ENCODE measurements at places on chromosomes 4 and X.

GRCh38 chr4:80931631-80932081 is 98.9 kb upstream of the BMP3 start:
- DNase-seq = no peak

GRCh38 chr4:140046543-140046942 is 107.4 kb downstream of the MAML3 start:
- DNase-seq = no peak

DNA sequence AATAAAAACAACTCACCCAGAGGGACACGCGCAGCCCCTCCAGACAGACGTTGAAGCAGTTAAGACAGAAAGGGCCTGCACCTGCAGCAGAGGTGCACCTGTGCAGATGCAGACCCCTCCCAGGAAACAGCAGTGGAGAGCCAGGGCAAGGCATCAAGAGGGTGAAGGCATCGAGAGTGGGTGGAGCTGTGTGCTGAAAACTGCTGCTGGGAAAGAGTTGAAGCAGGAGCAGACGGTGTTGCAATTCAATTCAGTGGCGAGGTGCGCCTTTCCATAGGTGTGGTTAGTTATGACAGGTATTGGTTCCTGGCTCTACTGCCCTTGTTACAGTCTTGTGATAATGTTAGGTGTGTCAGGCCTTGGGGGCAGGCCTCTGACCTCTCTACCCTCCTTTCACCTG is 16.7 kb downstream of the LETM1 start:
- DNase-seq = no peak

DNA sequence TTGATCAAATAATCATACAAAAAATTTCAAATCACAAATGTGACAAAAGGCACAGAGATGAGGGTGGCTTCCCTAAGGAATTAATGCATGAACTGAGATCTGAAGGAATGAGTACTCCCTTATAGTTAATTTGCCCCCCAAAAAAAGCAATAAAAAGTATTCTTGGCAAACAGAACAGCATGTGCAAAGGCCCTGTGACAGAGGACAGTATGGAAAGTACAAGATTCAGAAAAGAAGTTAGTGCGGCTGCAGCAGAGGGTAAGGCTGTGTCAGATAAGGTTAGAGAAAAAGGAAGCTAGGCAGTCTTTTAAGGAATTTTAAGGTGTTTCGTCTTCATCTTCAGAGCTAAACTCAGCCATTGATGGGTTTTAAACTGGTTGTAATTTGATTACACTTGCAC is 7.4 kb downstream of the DDX60L start:
- DNase-seq = no peak

GRCh38 chr4:7068279-7068842 is 497 bp upstream of the GRPEL1 start:
- DNase-seq = no peak

DNA sequence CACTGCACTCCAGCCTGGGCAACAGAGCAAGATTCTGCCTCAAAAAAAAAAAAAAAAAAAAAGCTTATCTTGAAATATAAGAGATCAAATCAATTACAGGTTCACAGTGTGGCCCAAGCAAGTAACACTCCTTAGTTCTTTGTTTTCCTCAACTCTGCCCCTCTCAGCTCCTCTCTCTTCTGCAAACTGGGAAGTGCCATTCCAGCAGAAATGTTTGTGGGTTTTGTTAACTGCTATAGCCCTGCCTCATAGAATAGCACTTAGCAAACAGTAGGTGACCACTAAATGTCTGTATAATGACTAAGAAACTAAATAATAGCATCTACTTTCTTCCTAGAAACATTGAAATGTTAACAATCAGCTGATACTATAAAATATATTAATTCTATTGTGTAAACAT is 160.0 kb upstream of the NAP1L5 start:
- DNase-seq = no peak

DNA sequence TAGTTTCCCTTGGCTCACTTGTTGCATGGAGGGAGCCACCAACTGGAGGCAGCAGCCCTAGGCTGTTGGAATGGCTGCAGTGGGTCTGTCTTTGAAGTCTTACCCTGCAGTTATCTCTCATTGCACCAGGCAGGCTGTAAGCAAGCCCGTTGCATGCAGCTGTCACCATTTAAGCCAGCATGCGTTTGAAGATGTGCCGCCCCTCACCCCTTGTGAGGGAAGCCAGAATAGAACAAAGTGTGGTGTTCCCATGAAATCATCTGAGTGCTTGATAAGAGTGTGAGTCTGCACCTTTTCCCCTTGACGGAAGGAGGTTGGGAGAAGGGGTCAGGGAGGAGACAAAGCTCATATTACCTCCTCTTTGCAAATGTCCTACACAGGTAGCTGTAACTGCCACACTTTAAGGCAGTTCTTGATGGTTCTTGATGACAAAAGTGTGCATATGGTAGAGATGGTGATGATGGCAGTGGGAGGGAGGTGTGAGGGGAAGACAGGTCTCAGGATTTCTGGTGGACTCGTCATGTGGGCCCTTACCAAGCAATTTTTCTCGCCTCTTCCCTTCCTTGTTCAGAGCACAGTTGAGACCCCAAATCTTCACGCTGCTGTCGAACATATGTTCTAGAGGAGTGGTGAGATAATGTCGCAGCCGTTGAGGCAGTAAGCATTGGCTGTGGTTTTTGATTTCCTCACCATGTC is 191.4 kb upstream of the LEF1 start:
- no peak for DNase-seq

DNA sequence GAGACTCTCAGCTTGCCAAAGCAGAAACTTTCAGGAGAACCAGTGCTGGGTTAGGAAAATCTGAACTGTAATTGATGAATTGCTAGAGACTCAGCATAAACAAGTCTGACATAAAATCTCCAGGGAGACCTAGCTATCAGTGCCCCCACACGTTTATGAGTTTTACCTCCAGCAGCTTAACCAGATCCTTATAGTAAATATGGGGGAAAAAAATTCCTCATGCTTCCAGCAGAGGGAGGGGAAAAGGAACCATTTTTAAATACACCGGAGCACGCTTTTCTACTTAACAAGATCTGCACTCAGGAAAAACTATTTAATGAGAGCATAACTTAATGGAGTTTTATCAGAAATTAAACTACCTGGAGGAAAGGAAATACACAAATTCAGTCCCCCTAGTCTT is 1040.7 kb upstream of the INTU start:
- no peak for DNase-seq

DNA sequence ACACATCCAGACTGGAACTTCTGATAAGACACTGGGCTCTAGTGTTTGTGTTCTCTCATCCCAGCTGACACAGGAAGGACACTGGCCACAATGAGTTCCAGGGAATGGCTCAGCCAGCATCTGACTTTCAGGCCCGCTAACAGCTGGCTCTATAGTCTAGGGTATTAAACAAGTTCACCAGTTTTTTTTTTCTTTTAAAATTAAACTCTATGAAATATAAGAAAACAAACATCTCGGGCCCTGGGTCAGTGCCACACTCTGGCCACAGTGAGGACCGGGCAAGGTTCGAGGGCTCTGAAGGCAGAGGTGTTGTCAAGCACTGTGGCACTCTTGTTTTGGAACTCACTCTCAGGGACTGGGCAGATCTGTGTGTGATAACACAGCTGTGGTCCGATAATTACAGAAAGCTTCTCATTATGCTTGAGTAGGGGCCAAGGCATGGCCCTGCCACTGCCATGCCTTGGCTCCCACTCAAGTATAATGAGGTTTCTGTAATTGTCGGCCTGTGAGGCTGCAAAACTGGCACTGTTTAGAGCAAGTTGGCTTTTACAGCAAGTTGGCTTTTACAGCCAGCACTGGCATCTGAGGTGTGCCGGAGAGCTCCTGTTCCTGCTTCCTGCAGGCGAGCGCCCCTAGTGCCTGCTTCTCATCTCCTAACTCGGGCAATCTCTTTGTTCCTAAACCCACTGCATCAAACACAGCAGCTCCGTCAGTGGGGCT is 62.8 kb downstream of the PPP1R2C start:
- DNase-seq = peak; percentile 39

DNA sequence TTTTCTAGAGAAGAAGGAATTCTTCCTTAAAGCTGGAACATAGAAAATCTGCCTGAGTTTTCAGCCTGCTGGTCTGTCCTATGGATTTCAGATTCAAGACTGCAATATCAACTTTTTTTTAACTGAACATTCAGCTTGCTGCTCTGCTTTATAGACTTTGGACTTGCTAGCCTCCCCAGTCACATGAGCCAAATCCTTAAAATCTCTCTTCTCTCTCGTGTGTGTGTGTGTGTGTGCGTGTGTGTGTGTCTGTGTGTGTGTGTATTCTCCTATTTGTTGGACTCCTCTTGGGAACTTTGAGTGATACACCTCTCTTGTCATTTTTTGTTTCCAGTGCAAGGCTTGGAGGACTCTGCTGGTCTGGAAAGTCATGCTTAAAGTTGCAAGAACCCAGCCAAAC is 6.8 kb upstream of the TBC1D19 start:
- DNase-seq = no peak

- DNase-seq = no peak
Measured at GRCh38 chr4:41148292-41148691, 66.0 kb downstream of the APBB2 start.

DNA sequence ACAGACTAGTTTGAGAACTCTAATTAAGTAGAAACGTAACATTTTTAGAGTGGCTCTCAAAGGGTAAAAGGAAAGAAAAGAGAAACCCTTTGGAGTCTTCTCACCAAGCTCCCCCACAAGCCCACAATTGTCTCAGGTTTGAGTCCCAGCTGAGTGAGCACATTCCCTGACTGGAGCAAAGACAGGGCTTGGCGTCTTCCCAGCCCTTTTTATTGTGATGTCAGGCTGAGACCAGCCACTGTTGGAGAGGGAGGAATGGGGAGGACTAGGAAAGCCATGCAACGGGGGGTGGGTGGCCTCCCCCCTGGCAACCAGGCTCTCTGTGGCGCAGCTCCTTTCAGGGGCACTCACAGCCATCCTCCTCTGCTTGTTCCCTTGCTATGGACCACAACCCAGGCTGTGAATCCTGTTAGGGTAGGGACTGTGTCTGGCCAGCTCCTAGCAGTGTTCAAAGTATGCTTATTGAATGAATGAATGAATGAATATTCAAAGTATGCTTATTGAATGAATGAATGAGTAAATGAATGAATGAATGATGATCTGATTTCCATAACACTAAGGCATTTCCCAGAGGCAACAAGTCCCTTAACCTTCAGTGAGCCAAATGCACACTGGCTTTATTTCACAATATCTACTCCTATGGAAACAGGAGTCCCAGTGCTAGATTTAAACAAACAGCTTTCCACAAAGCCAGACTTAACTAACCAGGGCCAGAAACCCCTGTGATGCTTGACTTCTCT is 413.3 kb downstream of the MID1IP1 start:
- no peak for DNase-seq

DNA sequence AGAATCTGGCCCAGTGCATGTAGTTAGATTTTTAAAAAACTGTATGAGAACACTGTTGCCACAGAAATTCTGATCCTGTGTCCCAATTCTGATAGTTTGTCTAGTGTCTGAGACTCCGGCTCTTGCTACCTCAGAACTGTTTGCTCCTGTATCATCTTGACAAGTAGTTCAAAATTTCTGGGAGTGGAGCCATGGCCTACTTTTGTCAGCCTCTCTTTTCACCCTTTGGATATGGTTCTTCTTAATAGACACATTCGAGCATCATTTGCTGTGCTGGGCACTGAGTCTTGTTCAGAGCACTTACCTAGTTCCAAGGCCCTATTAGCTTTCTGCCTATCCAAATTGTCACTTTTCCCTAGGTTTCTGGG is 46.9 kb downstream of the ATP10D start:
- DNase-seq = no peak

- DNase-seq = no peak
Measured at GRCh38 chr4:5738061-5738460, 27.1 kb downstream of the EVC start.

- peak; percentile 39 for DNase-seq
Measured at GRCh38 chrX:73831500-73831899, 268.5 kb downstream of the CHIC1 start.

GRCh38 chr4:99276417-99276816 is 14.4 kb downstream of the ADH1A start:
- DNase-seq = no peak

- DNase-seq = no peak
Measured at GRCh38 chr4:74044677-74045076, 6.2 kb upstream of the CXCL3 start.

DNA sequence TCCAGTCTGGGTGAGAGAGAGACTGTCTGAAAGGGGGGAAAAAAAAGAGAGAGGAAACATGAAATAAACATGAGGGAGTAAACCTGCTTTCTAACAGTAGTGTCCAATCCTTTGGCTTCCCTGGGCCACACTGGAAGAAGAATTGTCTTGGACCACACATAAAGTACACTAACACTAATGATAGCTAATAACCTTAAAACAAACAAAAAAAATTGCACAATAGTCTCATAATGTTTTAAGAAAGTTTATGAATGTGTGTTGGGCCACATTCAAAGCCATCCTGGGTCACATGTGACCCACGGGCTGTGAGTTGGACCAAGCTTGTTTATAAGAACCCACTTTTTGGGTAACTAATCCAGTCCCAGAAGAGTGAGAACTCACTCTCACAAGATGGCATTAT is 30.3 kb downstream of the PDS5A start:
- DNase-seq = no peak

- no peak for DNase-seq
Measured at GRCh38 chr4:120801137-120801758, 121.3 kb downstream of the PRDM5 start.

DNA sequence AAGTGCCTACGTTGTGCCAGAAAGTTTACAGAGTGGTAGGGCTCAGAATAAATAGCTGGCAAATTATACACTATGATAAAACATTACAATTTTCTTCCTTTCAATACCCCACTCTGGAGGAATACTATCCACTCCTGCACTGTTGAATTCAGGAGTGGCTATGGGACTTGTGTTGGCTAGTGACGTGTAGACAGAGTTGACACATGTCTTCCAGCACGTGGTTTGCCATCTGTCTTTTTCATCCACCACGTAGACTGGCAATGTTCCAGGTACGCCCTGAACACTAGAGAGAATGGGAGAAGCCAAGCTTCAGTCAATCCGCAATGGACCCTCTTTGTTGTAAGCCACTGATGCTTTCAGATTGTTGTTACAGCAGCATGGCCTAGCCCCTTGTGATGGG is 168.8 kb upstream of the RBPJ start:
- DNase-seq = no peak

DNA sequence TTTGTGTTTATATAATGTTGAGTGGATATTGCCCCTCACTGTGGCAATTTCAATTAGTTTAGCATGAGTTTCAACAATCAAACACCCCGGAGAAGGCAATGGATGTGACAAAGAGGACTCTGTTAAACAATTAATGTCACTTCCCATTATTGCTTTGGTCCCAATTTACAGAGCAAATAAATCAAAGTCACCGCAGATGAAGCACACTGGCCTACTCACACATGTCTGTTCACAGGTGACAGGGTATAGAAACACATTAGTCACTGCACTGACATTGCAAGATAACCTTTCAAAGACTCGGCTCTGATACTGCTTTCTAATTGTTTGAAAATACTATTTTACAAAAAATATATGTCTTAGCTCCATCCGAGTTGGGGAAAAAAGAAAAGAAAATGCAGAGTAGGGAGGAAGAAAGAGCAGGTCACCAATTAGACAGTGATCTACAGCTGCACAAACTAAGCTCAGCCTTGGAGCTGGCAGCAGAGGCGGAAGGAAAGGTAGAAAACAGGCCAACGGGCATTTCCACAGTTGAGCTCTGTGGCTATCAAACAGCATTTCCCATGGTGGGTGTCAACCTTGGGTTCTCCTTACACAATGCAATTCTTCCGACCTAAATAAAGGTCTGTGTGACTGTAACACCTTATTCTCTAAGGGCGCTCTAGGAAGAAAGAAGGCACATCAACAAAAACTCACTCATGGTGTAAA is 53.9 kb downstream of the PPARGC1A start:
- no peak for DNase-seq

- DNase-seq = no peak
Measured at GRCh38 chr4:130035391-130035790, 939.4 kb downstream of the C4orf33 start.
